ENCODE measurements at places on chromosomes 16 and 17. TPM values are rescaled to one million over a fixed set of nuclear protein-coding genes. Genes with fewer than 3 reads are reported as not detected.

SLFN12L gene
- 0.07 TPM for total RNA-seq

RMI2 gene
- 4.0 TPM for total RNA-seq

YBX2 gene
- 0.07 TPM for total RNA-seq

NOXO1 gene
- total RNA-seq: not detected

TEX19 gene
- total RNA-seq: not detected

CD68 gene
- 59.6 TPM for total RNA-seq

GNGT2 gene
- total RNA-seq: not detected

KCNJ18 gene
- total RNA-seq: not detected

UTS2R gene
- not detected for total RNA-seq

GPR142 gene
- 0.26 TPM for total RNA-seq

PRSS21 gene
- 0.23 TPM for total RNA-seq

TUBB3 gene
- total RNA-seq: 308 TPM

CCL8 gene
- total RNA-seq: 0.20 TPM
